ENCODE measurements at places on chromosomes 1 and 21. TPM values are rescaled to one million over a fixed set of nuclear protein-coding genes. Genes with fewer than 3 reads are reported as not detected.

Gene CZIB
- 26.3 TPM for total RNA-seq

Gene EFNA1
- 162 TPM for total RNA-seq

Gene CADM3
- 0.14 TPM for total RNA-seq

Gene TRIM63
- 3.5 TPM for total RNA-seq

Gene PYGO2
- 11.4 TPM for total RNA-seq

Gene CYP4A11
- total RNA-seq: 676 TPM

Gene MYBPH
- 0.12 TPM for total RNA-seq

Gene S100A16
- total RNA-seq: 55.9 TPM

DNA sequence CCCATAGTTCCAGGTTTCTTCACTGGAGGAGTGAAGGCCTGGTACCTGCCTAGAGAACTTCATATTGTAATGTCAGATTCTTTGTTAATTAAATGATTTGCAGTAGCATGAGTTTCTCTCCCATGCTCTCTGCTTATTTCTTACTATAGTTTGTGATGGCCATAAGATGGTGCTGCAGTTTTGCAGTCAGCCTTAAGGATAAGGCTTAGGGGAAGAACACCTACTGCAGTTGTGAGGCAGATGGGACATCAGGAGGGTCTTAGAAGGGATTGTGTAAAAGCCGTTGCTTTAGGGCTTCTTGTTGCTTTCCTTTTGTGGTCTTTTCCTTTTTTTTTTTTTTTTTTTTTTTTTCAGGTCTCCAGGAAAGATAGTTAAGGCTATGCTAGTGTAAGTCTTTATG lies 61.8 kb downstream of the MACF1 start:
- no peaks in the 10 kb centered on the region for H3K36me3 ChIP-seq
- H3K4me3 ChIP-seq: no peak overlapping the region
- H3K4me1 ChIP-seq: no peaks in the 10 kb centered on the region
- no peaks in the 10 kb centered on the region for H3K27me3 ChIP-seq

GRCh38 chr1:199122532-199123311 lies 483.9 kb downstream of the PTPRC start:
- no peak overlapping the region for H3K27ac ChIP-seq
- no peaks in the 10 kb centered on the region for H3K36me3 ChIP-seq
- DNase-seq: no peak

DNA sequence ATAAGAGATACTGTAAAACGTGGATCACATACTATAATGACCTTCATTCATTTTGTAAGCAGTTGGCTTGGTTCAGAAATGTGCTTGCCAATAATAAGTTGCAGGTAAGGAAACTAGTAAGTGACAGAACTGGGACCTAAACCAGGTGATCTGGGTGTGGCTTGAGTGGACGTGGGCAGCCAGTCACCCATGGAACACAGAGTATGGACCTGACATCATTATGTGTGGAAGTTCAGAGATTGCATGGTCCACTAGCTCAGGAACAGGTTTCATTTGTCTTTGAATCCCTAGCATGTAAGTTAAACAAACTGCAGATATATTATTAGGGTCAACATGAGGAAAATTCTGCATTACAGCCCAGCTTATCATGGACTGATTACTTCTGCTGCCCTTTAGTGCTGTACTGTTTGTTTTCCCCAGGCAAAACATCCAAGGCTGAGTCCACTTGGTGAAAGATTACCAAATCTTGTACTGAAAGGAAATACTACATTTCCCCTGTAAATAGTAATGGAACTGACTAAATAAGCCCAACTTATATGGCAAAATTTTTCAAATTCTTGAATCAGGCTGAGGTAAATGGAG lies 327.3 kb upstream of the SGIP1 start:
- no peak for DNase-seq
- no peak overlapping the region for H3K27ac ChIP-seq
- H3K4me1 ChIP-seq: no peaks in the 10 kb centered on the region
- H3K36me3 ChIP-seq: no peaks in the 10 kb centered on the region
- H3K4me3 ChIP-seq: no peak overlapping the region

- peak; percentile 12 for DNase-seq
- H3K27me3 ChIP-seq: no peaks in the 10 kb centered on the region
- H3K4me1 ChIP-seq: no peaks in the 10 kb centered on the region
- H3K36me3 ChIP-seq: no peaks in the 10 kb centered on the region
- H3K27ac ChIP-seq: no peak overlapping the region
Observed at GRCh38 chr1:24393892-24394291, 19.7 kb downstream of the STPG1 start.

DNA sequence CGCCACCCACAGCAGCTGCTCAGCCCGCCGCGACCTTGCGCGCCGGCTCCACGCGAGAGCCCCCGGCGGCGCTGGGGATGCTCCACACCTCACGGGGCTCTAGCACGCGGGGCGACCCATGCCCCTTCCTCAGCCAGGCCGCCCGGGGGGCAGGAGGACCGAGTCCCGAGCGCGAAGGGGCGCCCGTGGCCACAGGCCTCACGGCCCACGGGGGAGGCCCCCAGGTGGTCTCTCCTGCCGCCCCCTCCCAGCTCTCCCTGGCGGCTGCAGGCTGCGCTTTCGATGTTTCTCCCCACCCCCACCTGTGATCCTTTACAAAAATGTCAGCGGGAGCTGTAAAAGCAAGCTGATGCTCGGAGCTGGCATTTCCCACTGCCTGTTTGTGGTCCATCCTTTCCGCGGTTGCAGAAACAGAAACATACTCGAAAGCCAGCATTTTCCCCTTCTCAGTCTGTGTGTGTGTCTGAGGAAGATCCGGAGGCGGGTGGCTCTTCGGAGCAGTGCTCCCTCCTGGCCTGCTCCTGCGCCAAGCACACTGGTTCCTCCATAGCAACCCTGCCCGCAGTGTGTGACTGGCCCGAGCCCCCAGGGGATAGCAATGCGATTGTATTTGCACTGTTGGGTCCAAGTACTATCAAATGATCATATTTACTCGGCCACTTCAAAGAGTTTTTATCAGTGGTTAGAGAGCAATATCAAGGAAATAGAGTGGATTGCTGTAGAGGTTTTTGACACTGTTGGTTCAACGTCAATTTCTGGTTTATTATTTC lies 2.1 kb downstream of the KIF26B start:
- H3K27me3 ChIP-seq: no peaks in the 10 kb centered on the region
- H3K36me3 ChIP-seq: no peaks in the 10 kb centered on the region
- DNase-seq: no peak
- peak overlapping the region; percentile 48 for H3K4me3 ChIP-seq

DNA sequence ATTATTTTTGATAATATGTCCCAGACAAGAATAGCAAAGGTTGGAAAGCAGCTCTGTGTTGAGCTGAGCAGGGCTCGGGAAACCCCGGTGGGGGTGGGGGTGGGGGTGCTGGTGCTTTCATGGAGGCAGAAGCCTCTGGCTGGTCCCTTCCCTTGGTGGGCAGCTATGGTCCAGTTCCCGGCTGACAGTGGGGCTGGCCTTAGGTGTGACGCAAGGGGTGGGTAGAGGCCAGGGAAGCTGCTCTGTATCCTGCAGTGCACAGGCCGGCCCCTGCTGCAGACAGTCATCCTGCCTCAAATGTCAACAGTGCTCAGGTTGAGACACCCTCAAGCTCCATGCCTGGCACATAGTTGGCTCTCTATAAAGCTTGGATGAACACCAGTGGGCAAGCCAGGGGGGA lies 8.9 kb downstream of the ACTL8 start:
- no peak overlapping the region for H3K27ac ChIP-seq
- DNase-seq: no peak
- no peaks in the 10 kb centered on the region for H3K27me3 ChIP-seq
- no peak overlapping the region for H3K4me3 ChIP-seq

- H3K36me3 ChIP-seq: no peaks in the 10 kb centered on the region
- H3K27ac ChIP-seq: no peak within 1 kb of the TSS
- no peak within 1 kb of the TSS for H3K4me3 ChIP-seq
Observed at GRCh38 chr21:44261675-44262295, at the start of gene DNMT3L. TSS of gene DNMT3L (minus strand) at chr21:44261897. CDS start at chr21:44261259, 638 bp downstream.

GRCh38 chr1:50522691-50523342 lies 99.6 kb upstream of the DMRTA2 start:
- H3K27me3 ChIP-seq: no peaks in the 10 kb centered on the region
- no peaks in the 10 kb centered on the region for H3K4me1 ChIP-seq
- DNase-seq: no peak
- no peak overlapping the region for H3K4me3 ChIP-seq
- no peaks in the 10 kb centered on the region for H3K36me3 ChIP-seq

DNA sequence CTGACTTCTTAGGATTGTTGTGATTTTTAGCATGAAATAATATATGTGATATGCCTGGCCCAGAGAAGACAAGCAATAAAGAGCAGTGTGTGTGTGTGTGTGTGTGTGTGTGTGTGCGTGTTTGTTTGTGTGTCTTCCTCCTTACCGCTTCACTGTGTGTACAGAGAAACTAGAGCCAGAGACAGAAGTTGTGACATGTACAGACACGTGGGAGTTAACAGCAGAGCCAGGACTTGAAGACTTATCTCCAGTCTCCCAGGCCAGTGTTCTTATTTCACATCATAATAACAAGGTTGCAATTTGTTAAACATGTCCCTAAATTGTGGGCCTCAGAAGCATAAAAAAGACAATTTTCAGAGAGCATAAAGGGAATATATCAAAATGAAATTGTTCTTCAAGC lies 192.0 kb upstream of the JUN start:
- no peaks in the 10 kb centered on the region for H3K36me3 ChIP-seq
- H3K4me1 ChIP-seq: no peaks in the 10 kb centered on the region
- DNase-seq: no peak
- H3K4me3 ChIP-seq: no peak overlapping the region
- H3K27me3 ChIP-seq: no peaks in the 10 kb centered on the region

DNA sequence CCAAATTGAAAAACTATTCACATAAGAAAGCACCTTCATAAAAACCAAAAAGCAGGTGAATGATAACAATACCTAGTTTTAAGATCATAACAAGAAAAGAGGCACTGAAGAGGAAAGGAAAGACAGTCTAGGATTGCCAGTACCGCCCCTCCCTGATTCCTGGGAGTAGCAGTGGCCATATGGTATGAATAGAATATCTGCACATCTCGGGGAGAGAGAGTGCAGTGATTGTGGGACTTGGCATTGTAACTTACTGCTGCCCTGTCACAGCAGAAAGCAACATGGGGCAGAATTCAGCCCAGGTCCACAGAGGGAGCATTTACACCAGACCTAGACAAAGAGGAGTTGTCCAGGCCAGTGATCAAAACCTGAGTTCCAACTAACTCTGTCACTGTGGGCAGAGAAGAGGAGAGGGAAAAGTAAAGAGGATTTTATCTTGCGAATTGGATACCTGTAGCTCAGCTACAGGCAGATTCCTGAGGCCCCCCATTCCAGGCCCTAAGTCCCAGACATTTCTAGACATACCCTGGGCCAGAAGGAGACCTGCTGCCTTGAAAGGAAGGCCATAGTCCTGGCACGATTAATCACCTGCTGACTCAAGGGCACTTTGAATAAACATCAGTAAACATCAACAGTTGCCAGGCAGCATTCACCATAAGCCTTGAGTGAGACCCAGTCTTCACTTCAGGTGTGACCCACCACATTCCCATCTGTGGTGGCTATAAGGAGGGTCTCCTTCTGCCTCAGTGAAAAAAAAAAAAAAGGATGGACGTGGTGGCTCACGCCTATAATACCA lies 397.5 kb downstream of the TGFB2 start:
- no peak overlapping the region for H3K27ac ChIP-seq
- no peaks in the 10 kb centered on the region for H3K4me1 ChIP-seq
- H3K4me3 ChIP-seq: no peak overlapping the region
- H3K36me3 ChIP-seq: no peaks in the 10 kb centered on the region
- DNase-seq: no peak
- H3K27me3 ChIP-seq: no peaks in the 10 kb centered on the region

- no peak overlapping the region for H3K27ac ChIP-seq
- H3K36me3 ChIP-seq: no peaks in the 10 kb centered on the region
- no peak overlapping the region for H3K4me3 ChIP-seq
Observed at GRCh38 chr1:157098519-157098918, 1.1 kb downstream of the ETV3L start.

GRCh38 chr1:79604490-79605198 lies 598.1 kb upstream of the ADGRL4 start:
- no peaks in the 10 kb centered on the region for H3K4me1 ChIP-seq
- DNase-seq: no peak
- H3K27ac ChIP-seq: no peak overlapping the region
- no peak overlapping the region for H3K4me3 ChIP-seq
- H3K27me3 ChIP-seq: no peaks in the 10 kb centered on the region

GRCh38 chr21:25029580-25029979 lies 577.7 kb downstream of the MRPL39 start:
- H3K4me1 ChIP-seq: no peaks in the 10 kb centered on the region
- H3K27ac ChIP-seq: no peak overlapping the region
- no peaks in the 10 kb centered on the region for H3K27me3 ChIP-seq

GRCh38 chr1:213690341-213690917 lies 297.3 kb upstream of the PROX1 start:
- no peaks in the 10 kb centered on the region for H3K4me1 ChIP-seq
- H3K4me3 ChIP-seq: no peak overlapping the region
- no peak for DNase-seq
- no peaks in the 10 kb centered on the region for H3K27me3 ChIP-seq
- no peak overlapping the region for H3K27ac ChIP-seq
- no peaks in the 10 kb centered on the region for H3K36me3 ChIP-seq

DNA sequence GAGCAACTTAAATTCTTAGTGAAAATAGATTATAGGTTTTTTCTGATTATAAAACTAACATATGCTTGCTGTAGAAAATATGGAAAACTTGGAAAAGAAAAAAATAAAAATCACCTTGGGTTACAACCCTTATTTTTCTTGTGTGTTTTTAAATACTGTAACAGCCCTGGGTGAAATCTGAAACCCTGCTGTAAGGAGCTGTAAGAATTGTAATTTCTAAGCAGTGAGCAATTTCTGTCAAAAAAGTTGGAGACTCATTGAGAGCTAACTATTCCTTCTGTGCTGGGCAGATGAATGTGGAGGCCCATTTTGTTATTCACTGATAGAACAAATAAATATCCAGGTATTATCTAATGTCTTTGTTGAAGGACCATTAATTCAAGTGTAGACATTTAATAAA lies 42.6 kb downstream of the ADCY10 start:
- peaks cover 2% of the 10 kb centered on the region for H3K4me1 ChIP-seq
- no peak overlapping the region for H3K4me3 ChIP-seq
- DNase-seq: no peak
- H3K27ac ChIP-seq: no peak overlapping the region

DNA sequence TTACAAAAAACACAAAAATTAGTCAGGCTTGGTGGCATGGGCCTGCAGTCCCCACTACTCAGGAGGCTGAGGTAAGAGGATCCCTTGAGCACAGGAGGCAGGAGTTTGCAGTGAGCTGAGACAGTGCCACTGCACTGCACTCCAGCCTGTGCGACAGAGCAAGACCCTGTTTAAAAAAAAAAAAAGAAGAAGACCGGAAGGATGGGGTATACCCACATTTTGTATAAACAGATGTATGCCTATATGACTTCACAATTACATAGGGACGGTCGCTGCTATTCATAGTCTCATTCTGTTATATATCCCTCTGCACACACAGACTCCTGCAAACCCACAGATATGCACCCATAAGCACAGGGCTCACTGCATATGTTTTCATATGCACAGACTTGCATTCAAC lies 12.7 kb downstream of the LCK start:
- no peak overlapping the region for H3K4me3 ChIP-seq
- no peaks in the 10 kb centered on the region for H3K27me3 ChIP-seq
- H3K36me3 ChIP-seq: no peaks in the 10 kb centered on the region
- no peak overlapping the region for H3K27ac ChIP-seq
- no peaks in the 10 kb centered on the region for H3K4me1 ChIP-seq
- DNase-seq: no peak

Measured in right lobe of liver (tissue), 6 donors.